NCI-H1694 treated with DMSO at 0.1 percent for 48 hours (cell line): ENCODE measurements at places on chromosomes 1 and 21.

GRCh38 chr1:41024953-41025352, 3.4 kb upstream of the SLFNL1 start:
- DNase-seq = no peak

DNA sequence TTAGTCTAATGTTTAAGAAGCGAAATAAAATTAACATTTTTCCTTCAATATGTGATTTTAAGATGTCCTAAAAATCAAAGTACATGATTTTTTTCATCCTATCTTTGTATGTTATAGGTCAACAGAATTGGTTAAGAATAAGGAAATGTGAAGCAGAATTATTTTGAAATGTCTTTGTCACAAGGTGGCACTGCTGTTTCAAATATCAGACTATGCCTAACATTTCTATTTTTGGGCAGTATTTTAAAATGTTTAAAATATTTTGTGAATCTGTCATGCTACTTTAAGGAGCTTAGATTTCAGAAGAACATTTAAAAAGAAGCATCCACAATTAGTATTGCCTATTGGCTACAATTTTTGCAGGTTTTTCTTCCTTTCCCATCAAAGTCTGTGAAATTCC, 38.7 kb downstream of the AMY1C start:
- peak; percentile 8 for DNase-seq

DNA sequence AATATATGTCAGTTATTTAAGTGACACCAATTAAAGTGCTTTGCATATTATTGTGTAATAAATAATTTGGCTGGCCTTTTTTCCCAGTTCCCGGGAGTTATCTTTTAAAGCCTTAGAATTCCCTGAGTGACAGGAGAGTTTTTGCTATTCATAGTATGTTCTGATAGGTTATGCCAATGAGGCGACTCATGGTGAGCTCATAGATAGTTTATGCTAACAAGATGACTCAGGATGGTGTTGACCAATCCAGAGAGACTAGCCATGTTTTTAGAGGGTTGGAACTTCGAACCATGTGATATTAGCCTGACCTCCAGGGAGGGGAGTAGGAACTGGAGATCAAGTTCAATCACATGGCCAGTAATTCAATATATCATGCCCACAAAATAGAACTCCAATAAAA, 310.8 kb downstream of the USP25 start:
- DNase-seq = no peak

DNA sequence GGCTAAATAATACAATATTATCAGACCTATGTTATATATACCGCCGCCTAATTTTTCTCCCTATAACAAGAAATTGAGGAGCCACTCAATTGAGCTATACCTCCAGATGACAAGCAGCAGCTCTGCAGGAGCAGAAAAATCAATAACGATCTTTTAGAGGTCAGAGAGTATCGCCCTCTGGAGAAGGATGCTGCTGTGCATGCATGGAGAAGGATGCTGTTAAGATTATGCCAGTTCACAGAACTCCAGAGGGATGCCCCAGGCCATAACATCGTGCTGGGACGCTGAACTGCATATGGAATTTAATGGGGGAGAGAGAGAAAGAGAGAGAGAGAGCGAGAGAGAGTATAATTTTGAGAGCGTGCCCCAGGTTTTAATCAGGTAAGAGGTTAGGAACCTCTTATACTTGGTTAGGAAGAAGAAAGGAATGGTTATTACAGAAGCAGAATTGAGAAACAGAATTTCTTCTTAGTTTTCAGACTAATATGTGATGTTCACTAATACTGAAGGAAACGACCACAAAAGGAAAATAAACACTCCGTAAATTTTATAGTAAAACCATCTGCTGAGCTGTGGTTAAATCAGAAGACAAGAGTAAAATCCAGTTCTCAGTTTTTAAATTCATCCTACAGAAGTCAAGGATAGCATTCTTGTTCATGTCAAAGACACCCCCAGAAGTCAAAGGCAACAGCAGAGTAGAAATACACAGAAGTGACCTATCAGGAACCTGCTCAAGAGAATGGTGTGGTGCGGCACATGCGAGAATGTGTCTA, 111.1 kb downstream of the SMYD2 start:
- no peak for DNase-seq

GRCh38 chr1:112247036-112247597, 148.9 kb upstream of the CTTNBP2NL start:
- DNase-seq = peak; percentile 28

GRCh38 chr1:101532377-101532776, 295.6 kb downstream of the S1PR1 start:
- no peak for DNase-seq
